A549 treated with DMSO at 1 μM for 4 hours (cell line): ENCODE measurements at places on chromosomes 16 and 17. TPM values are rescaled to one million over a fixed set of nuclear protein-coding genes. Genes with fewer than 3 reads are reported as not detected.

MTMR4 gene
- 7.2 to 11.1 TPM (median 10.0 TPM) in 5 replicates for total RNA-seq

ARHGAP27 gene
- 10.1 to 16.0 TPM (median 15.5 TPM) in 5 replicates for total RNA-seq

ARHGDIA gene
- 502 to 666 TPM (median 606 TPM) in 5 replicates for total RNA-seq

FGF11 gene
- 0.86 to 1.3 TPM (median 1.1 TPM) in 5 replicates for total RNA-seq

TUBB3 gene
- total RNA-seq = 187 to 246 TPM (median 205 TPM) in 5 replicates

TEKT3 gene
- total RNA-seq = 0.13 to 0.23 TPM (median 0.18 TPM) in 4 of 5 replicates, not detected in the other

TBC1D3K gene
- not detected in 5 replicates for total RNA-seq

RNF222 gene
- not detected in 5 replicates for total RNA-seq

TP53TG3B gene
- total RNA-seq = 0.24 to 0.43 TPM (median 0.27 TPM) in 3 of 5 replicates, not detected in the others

KCNH6 gene
- total RNA-seq = not detected in 5 replicates

KCTD5 gene
- 39.5 to 47.1 TPM (median 42.9 TPM) in 5 replicates for total RNA-seq

TBKBP1 gene
- 4.9 to 6.8 TPM (median 6.2 TPM) in 5 replicates for total RNA-seq

CCL13 gene
- not detected in 5 replicates for total RNA-seq

SLC16A13 gene
- total RNA-seq = 8.0 to 13.7 TPM (median 11.4 TPM) in 5 replicates

LGALS9B gene
- not detected in 5 replicates for total RNA-seq

ADGRG3 gene
- 0.51 to 0.79 TPM (median 0.63 TPM) in 5 replicates for total RNA-seq

NACA2 gene
- not detected in 5 replicates for total RNA-seq

NXN gene
- 24.8 to 28.3 TPM (median 26.0 TPM) in 5 replicates for total RNA-seq

HBZ gene
- total RNA-seq = 0.12 to 0.26 TPM (median 0.19 TPM) in 3 of 5 replicates, not detected in the others

MYO15A gene
- total RNA-seq = 0.16 to 0.43 TPM (median 0.26 TPM) in 5 replicates

GRAP gene
- total RNA-seq = 0.10 to 0.29 TPM (median 0.24 TPM) in 5 replicates

TBX2 gene
- 6.0 to 8.7 TPM (median 7.6 TPM) in 5 replicates for total RNA-seq

TRIM72 gene
- 0.02 TPM in 5 replicates for total RNA-seq

ZNF423 gene
- total RNA-seq = 0.07 to 0.42 TPM (median 0.16 TPM) in 5 replicates

STRADA gene
- 24.9 to 30.7 TPM (median 27.0 TPM) in 5 replicates for total RNA-seq

AGRP gene
- total RNA-seq = not detected in 5 replicates

ZNF469 gene
- 12.2 to 15.2 TPM (median 14.2 TPM) in 5 replicates for total RNA-seq

SLFN14 gene
- not detected in 5 replicates for total RNA-seq

CCL1 gene
- total RNA-seq = not detected in 5 replicates

NHLRC4 gene
- 0.15 to 0.30 TPM (median 0.21 TPM) in 5 replicates for total RNA-seq

KRTAP2-4 gene
- not detected in 5 replicates for total RNA-seq

HS3ST3A1 gene
- 0.16 to 0.34 TPM in 2 of 5 replicates, not detected in the others for total RNA-seq

PIK3R6 gene
- total RNA-seq = not detected in 5 replicates

PIMREG gene
- total RNA-seq = 44.2 to 51.9 TPM (median 45.7 TPM) in 5 replicates

ABCC6 gene
- total RNA-seq = 0.96 to 1.3 TPM (median 1.1 TPM) in 5 replicates

RHBDL3 gene
- 3.5 to 5.8 TPM (median 4.7 TPM) in 5 replicates for total RNA-seq

IL17C gene
- not detected in 5 replicates for total RNA-seq

KRTAP1-1 gene
- total RNA-seq = not detected in 5 replicates

RILP gene
- 13.4 to 18.0 TPM (median 17.5 TPM) in 5 replicates for total RNA-seq

SLC52A1 gene
- total RNA-seq = 0.34 to 1.2 TPM (median 0.68 TPM) in 5 replicates

HOXB13 gene
- 1.7 to 2.7 TPM (median 2.3 TPM) in 5 replicates for total RNA-seq

TMEM101 gene
- total RNA-seq = 27.4 to 33.5 TPM (median 29.9 TPM) in 5 replicates

CHD9 gene
- total RNA-seq = 17.2 to 25.3 TPM (median 21.9 TPM) in 5 replicates
